Bronchial smooth muscle cell (primary cell): ENCODE measurements at places on chromosomes 5 and 9. TPM values are rescaled to one million over a fixed set of nuclear protein-coding genes. Genes with fewer than 3 reads are reported as not detected.

The ENG gene
- total RNA-seq: 11.0 and 13.9 TPM in 2 replicates

The PSD2 gene
- under 0.01 and 0.17 TPM in 2 replicates for total RNA-seq

The PCDHAC1 gene
- under 0.01 and 0.09 TPM in 2 replicates for total RNA-seq

The INVS gene
- 21.4 and 26.4 TPM in 2 replicates for total RNA-seq

The PPIP5K2 gene
- total RNA-seq: 40.3 and 42.7 TPM in 2 replicates

The ADAMTS16 gene
- total RNA-seq: 0.16 TPM in 1 of 2 replicates, not detected in the other

The AIF1L gene
- 0.16 and 6.8 TPM in 2 replicates for total RNA-seq

The SLCO6A1 gene
- total RNA-seq: not detected in 2 replicates

The IL17B gene
- not detected in 2 replicates for total RNA-seq

The KIF4B gene
- total RNA-seq: under 0.01 and 0.09 TPM in 2 replicates

The SEMA6A gene
- 0.09 and 0.16 TPM in 2 replicates for total RNA-seq

The FOXD4L5 gene
- 0.09 and 0.16 TPM in 2 replicates for total RNA-seq

The S100Z gene
- total RNA-seq: not detected in 2 replicates

The SPOCK1 gene
- 53.9 and 76.2 TPM in 2 replicates for total RNA-seq

The ZFP2 gene
- total RNA-seq: 1.9 and 2.6 TPM in 2 replicates
